Activated naive CD4-positive, alpha-beta T cell treated with anti-CD3 and anti-CD28 coated beads, Interleukin-2, amount 50 U/mL, for 16 hours (primary cell): ENCODE measurements at places on chromosomes 6 and 20.

GRCh38 chr6:49923826-49924225, 40.1 kb downstream of the DEFB114 start:
- no peak for DNase-seq

DNA sequence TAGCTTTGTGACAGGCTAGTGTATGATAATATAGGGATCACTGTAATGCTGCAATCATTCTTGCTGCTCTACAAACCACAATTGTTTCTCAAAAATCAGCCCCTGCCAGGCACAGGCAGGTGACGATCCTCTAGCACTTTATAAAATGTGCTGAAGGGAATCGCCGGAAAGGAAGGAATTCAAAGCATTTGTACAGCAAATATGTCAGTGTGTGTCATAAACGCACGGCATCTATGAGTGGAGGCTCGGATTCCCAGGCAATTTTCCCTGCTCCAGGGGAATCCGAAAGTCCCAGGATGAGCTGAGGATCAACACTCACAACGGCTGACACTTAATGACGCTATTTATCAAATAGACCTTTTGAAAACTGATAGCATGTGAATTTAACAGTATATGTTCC, 1.4 kb downstream of the PHACTR1 start:
- DNase-seq, result no peak

- DNase-seq, result no peak
These were observed 85.9 kb downstream of the ADTRP start for GRCh38 chr6:11692451-11693376.

DNA sequence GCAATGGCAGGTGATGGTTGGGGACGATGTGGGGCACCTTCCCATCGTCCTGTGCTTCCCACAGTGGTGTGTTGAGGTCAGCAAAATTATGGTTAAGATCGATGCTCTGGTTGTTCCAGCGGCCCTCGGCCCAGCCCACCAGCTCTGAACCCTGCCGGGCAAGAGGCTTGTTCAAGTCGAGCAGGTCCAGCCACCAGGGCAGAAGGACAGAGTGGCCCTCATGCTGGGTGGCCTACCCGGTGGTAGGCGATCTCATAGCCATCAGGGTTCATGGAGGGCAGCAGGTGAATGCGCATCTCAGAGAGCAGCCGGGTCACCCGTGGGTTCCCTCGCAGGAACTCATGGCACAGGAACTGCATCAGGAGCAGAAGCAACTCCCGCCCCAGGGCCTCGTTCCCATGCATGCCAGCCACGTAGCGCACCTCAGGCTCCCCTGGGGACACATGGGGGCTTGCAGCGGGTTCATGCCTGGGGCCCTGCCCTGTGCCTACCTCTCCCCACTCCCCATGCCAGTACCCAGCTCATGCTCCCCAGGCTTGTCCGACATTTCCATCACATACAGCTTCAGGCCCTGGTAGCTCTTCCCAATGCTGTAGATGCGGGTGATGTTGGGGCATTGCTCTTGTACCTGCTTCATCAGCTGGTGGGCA, 4.3 kb downstream of the CPXM1 start:
- no peak for DNase-seq

DNA sequence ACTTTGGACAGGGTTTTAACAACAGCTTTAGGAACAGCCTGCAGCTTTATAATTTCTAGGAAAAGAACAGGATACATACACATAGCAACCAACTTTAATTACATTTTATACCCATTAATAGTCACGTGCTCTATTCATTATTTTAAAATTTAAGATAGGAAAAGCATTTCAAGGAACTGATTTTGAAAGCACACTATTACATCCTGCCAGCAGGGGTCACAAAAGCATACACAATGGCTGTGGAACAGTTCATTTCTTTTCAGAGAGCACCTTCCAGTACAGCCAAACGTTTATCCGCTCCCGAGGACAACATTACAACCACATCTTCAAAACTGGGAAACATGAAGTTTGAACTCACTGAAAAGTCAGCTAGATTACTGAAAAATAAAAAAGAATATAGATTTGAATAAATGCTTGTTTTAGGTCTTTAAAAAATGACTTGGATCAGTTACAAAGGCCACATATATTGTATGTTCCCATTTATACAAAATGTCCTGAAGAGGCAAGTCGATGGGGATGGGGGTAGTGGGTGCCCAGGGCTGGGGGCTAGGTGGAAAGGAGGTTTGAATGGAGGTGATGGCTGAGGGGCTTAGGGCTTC, 104.6 kb upstream of the EXOC2 start:
- DNase-seq, result peak; percentile 33

- DNase-seq, result no peak
These were observed 70.2 kb downstream of the RCAN2 start for GRCh38 chr6:46420921-46421638.

DNA sequence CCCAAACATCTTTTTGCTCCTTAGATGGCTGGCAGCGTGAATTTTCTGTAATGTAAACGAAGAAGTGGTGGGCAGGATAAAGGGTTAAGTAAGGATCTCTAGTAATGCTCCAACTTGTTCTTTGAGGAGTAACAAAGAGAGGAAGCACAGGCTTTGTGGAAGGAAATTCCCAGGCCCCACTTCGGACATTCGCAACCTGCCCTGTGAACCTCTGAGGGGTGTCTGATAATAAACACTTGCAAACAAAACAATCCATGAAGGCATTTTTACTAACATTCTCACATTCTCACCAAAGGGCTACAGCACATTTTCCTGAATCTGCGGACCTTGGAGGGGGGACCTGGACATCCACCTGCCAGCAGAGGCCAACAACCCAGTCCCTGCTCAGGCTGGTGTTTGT, 25.8 kb upstream of the ADGRF5 start:
- no peak for DNase-seq

- DNase-seq, result no peak
These were observed 8.5 kb upstream of the C6orf141 start for GRCh38 chr6:49541936-49542335.

- DNase-seq, result no peak
These were observed 78.5 kb upstream of the SIRPA start for GRCh38 chr20:1816384-1817381.

GRCh38 chr6:90650041-90650940, 63.4 kb upstream of the MAP3K7 start:
- DNase-seq, result no peak

- peak; percentile 92 for DNase-seq
These were observed at the start of gene HMGA1 for GRCh38 chr6:34236443-34237315. HMGA1 (plus strand) TSS chr6:34236873; CDS start chr6:34240781, 3,908 bp downstream.

- no peak for DNase-seq
These were observed 388.0 kb downstream of the GJA1 start for GRCh38 chr6:121823437-121823851.

DNA sequence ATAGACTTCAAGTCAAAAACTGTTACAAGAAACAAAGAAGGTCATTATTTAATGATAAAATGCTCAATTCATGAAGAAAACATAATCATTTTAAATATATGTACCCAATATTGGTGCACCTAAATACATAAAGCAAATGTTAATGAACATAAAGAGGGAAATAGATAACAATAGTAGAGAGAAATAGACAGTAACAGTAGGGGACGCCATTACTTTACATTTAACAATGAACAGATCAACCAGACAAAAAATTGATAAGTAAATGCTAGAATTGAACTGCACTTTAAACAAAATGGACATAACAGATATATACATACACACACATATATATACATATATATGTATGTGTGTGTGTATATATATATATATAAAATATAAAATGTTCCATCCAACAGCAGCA, 37.4 kb downstream of the IL22RA2 start:
- no peak for DNase-seq

DNA sequence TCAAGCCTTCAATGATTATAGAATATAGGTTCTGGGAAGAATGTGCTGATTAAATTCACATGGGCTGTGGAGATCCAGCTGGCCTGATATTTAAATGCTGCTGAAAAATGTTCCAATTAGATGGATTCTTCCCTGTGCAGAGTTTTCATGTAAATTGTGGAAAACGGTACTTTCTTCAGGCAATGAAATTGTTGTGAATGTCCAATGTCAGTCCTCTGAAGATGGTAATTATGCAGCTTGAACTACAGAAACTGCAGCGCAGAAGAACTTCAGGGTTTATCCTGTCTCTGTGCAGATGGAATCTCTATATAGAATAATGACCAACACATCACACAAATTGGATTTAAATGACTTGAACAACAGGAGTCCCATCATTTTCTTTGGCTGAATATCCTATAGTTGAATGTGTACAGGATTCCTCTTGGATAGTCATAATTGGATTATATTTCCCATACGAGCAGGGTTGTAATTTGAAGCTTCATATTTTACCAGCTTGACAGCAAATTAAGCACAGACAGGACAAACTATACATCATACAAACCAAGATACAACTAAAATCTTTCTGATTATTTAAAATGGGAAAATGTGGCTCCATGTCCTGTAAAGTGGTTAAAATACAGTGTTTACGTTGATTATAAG, 82.3 kb downstream of the CAP2 start:
- DNase-seq, result no peak

DNA sequence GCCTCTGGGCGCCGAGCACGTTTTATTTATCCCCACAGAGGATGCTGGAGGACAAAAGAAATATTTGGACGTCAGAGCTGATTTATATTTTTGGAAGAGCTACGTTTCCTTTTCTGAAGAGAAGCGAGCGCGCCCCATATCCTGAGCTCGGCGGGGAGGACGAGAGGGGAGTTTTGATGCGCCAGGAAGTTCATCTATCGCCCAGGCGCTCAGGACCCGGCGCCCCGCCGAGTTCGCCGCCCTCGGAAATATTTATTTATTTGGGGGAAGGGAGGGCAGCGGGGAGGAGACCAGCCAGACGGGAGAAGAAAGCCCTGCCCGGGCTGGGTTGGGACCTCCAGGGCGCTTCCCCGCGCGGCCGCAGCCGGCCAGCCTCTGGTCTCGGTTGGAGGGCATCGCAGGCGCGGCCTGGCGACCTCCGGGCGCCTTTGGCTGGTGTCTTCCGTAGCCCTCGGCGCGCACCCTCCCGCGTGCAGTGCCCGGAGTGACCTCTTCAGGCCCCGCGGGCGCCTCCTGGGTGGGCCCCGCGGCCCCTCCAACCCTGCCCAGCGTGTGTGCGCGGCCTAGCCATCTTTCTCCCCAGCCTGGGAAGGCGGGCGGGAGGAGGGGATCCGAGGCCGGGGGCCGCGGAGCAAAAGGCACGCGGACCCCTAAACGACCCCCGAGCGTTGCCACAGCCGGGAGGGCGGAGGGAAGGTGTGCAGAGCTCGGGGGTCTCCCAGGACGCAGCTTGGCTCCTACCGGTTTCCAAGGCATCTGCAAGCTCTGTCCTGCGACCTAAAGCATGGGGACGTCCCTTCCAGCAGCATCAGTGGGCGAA, 5.4 kb upstream of the FOXF2 start:
- DNase-seq, result no peak

- DNase-seq, result no peak
These were observed 54.5 kb downstream of the IPCEF1 start for GRCh38 chr6:154301839-154302752.

DNA sequence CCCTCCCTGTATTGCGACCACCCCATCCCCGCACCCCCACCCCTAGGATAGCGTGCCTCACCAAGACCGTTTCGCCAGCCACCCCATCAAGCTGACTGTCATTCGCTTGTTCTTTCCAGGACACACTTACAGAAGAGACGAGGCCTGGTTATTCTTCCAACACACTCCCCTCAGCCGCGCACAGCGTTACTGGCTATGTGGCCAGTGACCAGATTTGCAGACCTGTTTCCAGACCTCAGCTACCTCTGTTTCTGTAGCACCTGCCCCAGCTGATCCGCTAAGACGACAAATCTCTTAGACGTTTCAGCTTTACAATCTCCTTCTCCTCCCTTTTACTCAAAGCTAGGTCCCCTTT, 26.1 kb downstream of the HLA-F start:
- DNase-seq, result no peak

- no peak for DNase-seq
These were observed 64.0 kb downstream of the NCR2 start for GRCh38 chr6:41399424-41399823.

GRCh38 chr20:13166011-13166410, 55.1 kb upstream of the ISM1 start:
- no peak for DNase-seq

GRCh38 chr20:35273449-35274171, 4.3 kb downstream of the MMP24OS start:
- DNase-seq, result no peak

DNA sequence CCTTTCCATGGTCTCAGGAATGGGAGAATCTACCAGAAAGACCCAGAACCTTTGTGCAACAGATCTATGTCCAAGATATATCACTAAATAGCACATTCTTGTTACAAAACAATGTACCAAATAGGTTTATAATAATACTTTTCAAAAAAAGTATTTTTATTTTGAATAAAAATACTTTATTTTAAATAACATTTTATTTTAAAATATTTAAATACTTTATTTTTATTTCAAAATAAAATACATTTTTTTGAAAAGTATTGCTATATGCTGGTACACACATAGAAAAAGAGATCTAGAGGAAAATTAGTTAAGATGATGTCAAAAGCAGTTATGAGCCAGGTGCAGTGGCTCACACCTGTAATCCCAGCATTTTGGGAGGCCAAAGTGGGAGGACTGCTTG, 16.8 kb upstream of the RALY start:
- DNase-seq, result no peak

- DNase-seq, result no peak
These were observed 81.7 kb upstream of the MAFB start for GRCh38 chr20:40770564-40771307.

- DNase-seq, result no peak
These were observed 12.7 kb downstream of the GCLC start for GRCh38 chr6:53532061-53532797.

DNA sequence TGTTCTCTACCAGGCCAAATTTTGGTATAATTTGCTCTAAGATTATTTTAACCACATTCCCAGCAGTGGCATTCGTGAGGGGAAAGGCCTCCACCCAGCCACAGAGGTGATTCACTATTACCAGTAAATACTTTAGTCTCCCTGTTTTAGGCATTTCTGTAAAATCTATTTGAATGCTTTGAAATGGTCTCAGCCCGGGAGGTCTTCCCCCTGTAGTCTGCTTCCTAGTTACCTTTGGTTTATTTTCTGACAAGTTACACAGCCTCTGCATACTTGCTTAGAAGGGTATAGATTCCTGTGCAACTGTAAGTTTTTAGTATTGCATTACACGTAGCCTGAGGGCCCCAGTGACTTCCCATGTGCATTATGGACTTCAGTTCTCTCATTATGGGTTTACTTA, 248.7 kb downstream of the C6orf118 start:
- DNase-seq, result no peak
